Left ventricle myocardium inferior (tissue), 1 donor: ENCODE measurements at places on chromosomes 16 and 17. TPM values are rescaled to one million over a fixed set of nuclear protein-coding genes. Genes with fewer than 3 reads are reported as not detected.

MPP3 gene
- 35.2 TPM for total RNA-seq

RAB26 gene
- 1.7 TPM for total RNA-seq

DNA sequence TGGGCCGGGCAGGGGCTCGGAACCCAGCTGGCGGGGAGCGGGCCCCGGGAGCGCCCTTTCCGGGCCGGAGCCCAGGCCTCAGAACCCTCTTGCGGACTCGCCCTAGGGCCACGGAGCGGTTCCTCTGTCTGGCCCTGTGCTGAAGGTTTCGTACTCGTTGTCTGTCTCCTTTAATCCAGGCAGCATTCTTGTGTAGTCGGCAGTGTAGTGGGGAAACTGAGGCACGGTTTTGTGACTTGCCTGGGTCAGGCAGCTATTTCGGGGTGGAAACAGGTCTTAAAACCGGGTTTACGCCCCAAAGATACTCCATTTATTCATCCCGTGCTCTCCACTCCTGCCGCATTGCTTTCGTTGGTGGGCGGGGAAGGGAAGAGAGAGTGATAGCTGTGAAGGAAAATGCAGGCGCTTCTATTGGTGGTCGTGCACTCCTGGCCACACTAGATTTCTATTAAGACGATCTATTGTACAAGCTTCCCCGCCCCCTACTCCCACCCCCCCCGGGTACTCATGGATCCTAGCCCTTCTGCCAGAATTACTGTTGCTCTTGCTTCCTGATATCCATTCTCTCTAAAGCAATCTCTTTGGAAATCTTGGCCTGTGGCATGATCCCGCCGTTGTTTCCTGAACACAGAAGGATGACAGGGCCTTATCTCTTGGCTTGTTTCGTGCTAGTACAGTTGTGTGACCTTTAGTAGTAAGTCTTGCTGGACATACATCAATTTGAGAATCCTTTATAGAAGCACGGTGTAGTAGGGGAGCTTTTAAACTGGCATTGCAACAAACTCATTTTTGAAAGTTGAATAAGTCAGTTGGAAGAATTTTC is 751 bp downstream of the DCAF7 start:
- H3K4me3 ChIP-seq = peak overlapping the region; percentile 96
- H3K36me3 ChIP-seq = no peaks in the 10 kb centered on the region
- H3K27me3 ChIP-seq = no peaks in the 10 kb centered on the region
- H3K27ac ChIP-seq = peak overlapping the region; percentile 93

- DNase-seq = no peak
- peaks cover 11% of the 10 kb centered on the region for H3K4me1 ChIP-seq
- no peak overlapping the region for H3K4me3 ChIP-seq
Observed at GRCh38 chr16:57048095-57048494, 44.3 kb upstream of the CPNE2 start.

DNA sequence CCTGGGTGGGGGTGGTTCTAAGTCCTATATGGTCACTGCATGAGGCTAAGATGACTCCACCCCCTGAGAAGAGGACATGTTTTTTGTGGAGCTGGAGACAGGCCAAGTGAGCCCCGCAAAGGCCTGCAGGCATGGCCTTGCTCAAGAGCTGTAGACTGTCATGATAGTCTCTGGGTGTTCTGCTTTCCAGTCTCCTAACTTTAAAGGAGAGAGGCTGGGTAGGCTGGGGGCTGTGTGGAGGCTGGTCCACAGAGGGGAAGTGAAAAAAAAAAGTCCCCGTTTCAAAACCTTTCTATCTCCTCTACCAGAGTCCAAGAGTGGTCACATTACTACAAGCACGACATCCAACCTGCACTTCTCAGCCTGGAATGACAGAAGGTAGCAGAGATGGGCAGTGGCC is 27.1 kb downstream of the CDRT4 start:
- H3K27me3 ChIP-seq = no peaks in the 10 kb centered on the region
- peaks cover 47% of the 10 kb centered on the region for H3K4me1 ChIP-seq
- no peak overlapping the region for H3K27ac ChIP-seq

- no peaks in the 10 kb centered on the region for H3K4me1 ChIP-seq
- peaks cover 11% of the 10 kb centered on the region for H3K27me3 ChIP-seq
- no peak for DNase-seq
- no peaks in the 10 kb centered on the region for H3K36me3 ChIP-seq
- H3K4me3 ChIP-seq = no peak overlapping the region
Observed at GRCh38 chr16:50398336-50398735, 29.5 kb upstream of the BRD7 start.

GRCh38 chr17:33055746-33056145 is 64.1 kb downstream of the SPACA3 start:
- no peak overlapping the region for H3K4me3 ChIP-seq
- H3K27ac ChIP-seq = peak overlapping the region; percentile 63
- no peaks in the 10 kb centered on the region for H3K36me3 ChIP-seq
- H3K27me3 ChIP-seq = peaks cover 31% of the 10 kb centered on the region
- H3K4me1 ChIP-seq = peaks cover 8% of the 10 kb centered on the region

DNA sequence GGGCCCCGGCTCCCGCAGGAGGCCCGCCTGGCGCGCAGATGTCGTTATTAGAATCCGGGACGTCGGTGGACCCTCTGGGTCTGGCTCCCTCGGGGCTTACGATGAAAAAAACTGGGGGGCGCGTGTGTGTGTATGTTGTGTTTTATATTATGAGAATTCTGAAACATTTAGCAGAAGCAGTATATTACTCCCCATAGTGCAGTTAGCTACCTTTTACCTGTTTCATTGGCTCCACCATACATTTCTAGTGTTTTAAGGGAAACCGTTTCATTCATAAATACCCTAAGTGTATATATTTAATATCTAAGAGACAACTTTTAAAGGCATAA is 486 bp upstream of the DNAJA2 start:
- peaks cover 57% of the 10 kb centered on the region for H3K4me1 ChIP-seq
- H3K4me3 ChIP-seq = peak overlapping the region; percentile 87
- peaks cover 23% of the 10 kb centered on the region for H3K36me3 ChIP-seq
- no peaks in the 10 kb centered on the region for H3K27me3 ChIP-seq
- DNase-seq = no peak
- peak overlapping the region; percentile 98 for H3K27ac ChIP-seq
